ENCODE measurements at places on chromosomes 3 and 15.

DNA sequence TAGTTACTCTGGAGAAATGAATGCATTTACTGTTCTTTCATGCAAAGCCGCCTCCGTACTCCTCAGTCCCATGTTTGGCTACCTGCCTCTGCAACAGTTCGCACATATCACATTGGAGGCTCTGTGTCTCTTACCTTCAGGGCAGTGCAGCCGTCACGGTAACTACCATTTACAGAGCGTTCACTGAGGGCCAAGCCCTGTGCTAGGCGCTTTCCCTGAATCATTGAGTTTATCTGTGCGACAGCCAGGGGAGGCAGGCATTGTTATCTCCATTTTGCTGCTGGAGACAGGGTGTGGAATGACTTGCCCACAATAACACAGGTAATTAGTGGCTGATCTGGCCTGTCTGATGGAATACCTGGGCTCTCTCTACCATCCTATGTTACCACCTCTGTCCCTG is 115.0 kb downstream of the THSD4 start:
- DNase-seq: no peak

- DNase-seq: peak; percentile 74
Observed at GRCh38 chr15:80970018-80970657, 19.5 kb downstream of the MESD start.

DNA sequence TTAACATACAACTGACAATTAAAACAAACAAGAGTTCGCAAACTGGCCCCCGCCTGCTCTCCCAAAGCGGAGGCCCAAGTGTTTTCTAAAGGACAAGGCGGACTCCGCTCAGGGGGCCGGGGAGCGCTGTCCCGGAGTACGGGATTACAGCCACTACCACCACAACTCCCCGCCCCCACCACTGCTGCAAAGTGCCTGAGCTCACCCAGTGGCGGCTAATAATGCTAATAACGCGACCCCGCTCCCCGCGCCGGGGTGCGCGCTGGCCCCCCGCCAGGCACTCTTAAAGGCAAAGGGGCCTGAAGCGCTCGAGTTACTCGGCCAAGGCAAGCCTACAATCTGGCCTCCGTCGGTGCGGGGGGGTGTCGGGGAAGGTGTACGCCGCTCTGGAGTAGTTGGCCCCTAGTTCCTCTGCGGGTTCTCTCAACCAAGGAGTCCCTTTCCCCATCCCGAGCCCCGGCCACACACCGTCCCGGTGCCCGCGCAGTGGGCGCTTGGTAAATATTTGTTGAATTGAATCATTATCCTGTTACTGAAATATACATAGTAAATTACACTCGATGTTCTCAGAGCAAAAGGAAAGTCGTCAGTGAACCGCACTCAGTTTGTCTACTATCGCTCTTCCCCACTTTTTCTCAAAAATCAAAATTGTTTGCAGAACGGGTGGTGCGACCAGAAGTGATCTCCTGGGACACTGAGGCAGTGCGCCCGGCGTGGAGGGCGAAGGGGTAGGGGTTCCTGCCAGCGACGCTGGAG is 827 bp downstream of the WNT5A start:
- DNase-seq: peak; percentile 86

GRCh38 chr3:105495021-105495420 is 128.3 kb downstream of the ALCAM start:
- peak; percentile 43 for DNase-seq

GRCh38 chr3:189320511-189320910 is 148.7 kb downstream of the TPRG1 start:
- DNase-seq: no peak

DNA sequence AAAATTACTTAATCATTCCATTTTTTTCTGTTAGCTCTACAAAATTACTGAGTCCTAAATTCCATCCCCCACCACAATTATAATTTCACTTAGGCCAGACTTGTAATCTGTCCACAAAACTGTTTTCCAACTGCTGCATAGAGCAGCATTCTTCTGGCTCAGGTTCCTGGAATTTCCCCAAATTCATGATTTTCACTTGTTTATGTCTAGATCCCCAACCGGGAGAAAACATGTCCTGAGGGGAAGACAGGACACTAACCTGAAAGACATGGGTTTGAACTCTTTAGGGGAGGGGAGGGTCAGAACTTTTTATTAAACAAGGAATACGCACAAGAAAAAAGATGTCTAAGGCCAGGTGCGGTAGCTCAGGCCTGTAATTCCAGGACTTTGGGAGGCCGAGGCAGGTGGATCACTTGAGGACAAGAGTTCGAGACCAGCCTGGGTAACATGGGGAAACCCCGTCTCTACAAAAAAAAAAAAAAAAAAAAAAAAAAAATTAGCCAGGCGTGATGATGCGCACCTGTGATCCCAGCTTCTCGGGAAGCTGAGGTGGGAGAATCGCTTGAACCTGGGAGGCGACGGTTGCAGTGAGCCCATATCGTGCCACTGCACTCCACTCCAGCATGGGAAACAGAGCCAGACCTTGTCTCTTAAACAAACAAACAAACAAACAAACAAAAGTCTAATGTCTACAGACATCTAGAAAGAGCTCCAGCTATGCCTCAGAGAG is 1.5 kb downstream of the ETFA start:
- peak; percentile 22 for DNase-seq

- no peak for DNase-seq
Observed at GRCh38 chr3:62421207-62421606, 47.9 kb upstream of the FEZF2 start.

- DNase-seq: peak; percentile 63
Observed at GRCh38 chr3:141575879-141576743, 89.3 kb downstream of the RASA2 start.

DNA sequence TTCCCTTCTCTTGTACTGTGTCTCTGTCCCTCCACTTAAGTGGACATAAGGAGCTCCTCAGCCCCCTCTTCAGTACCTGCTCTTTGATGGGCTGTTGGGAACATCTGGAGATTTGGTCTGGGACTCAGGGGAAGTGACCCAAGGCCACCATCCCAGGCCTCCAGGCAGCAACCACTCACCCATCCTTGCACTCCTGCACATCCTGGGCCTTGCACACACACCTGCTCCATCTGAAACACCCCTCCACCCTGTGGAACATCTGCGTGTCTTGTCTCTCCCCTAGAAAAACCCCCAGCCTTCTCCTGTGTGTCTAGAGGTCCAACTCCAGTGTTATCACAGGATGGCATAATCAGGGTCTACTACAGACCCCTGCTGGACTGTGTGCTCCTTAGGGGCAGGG is 74.3 kb downstream of the ABTB1 start:
- DNase-seq: no peak

- DNase-seq: peak; percentile 98
Observed at GRCh38 chr3:147945968-147946519, 536.9 kb downstream of the ZIC1 start.

DNA sequence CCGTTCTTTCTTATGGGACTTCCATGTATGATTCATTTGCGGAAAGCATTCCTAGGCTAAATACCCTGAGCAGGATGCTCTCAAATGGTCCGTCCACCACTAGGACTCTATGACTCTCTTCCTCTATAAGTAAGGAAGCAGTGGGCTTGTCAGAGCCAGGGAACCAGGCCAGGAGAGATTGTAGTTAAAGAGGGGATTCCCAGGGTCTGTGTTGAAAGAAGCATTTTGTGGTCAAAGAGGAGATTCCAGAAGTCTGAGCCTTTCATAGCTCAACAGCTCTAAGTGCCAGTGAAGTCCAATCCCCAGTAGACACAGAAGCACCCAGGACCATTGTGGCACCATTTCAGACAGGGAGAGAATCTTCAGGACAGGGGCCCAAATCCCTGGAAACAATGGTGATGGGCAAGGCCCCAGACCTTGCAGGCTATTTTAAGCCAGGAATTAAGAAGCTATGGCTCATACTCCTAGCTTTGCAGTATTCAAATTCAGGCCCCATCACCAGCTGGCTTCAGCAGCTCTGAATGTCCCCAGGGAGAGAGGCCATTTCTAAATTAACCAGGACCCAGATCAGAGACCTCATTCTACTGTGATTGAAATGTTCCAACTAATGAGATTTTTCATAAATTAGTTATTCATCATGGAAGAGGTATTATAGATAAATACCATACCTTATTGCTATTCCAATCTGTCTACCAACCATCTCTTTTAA is 81.7 kb downstream of the CD47 start:
- DNase-seq: peak; percentile 72

DNA sequence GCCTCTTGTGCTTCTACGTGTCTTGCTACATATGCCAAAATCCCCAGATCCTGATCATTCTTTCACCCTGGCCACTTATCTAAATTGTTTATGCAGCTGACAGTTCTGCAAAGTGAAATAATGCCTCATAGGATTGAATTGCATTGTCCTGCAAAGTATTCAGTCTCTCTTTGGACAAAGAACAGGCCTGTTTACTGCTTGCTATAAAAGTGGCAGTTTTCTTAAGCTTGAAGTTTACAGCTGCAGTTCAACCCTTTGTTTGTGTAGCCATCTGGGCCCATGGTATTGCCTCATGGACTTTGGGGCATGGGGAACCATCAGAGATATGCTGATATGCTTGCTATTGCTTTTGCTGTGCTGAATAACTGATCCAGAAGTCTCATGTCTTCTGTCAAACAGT is 523.2 kb downstream of the OTOL1 start:
- no peak for DNase-seq
